Left cardiac atrium (tissue), 4 donors: ENCODE measurements at places on chromosomes 7 and 10. TPM values are rescaled to one million over a fixed set of nuclear protein-coding genes. Genes with fewer than 3 reads are reported as not detected.

GRCh38 chr7:83273699-83274098 is 111.0 kb upstream of the PCLO start:
- DNase-seq, result no peak

Gene CPXM2
- 17.0 TPM for total RNA-seq

- DNase-seq, result no peak
These were observed 7.2 kb upstream of the ADAM22 start for GRCh38 chr7:87926581-87927461.

DNA sequence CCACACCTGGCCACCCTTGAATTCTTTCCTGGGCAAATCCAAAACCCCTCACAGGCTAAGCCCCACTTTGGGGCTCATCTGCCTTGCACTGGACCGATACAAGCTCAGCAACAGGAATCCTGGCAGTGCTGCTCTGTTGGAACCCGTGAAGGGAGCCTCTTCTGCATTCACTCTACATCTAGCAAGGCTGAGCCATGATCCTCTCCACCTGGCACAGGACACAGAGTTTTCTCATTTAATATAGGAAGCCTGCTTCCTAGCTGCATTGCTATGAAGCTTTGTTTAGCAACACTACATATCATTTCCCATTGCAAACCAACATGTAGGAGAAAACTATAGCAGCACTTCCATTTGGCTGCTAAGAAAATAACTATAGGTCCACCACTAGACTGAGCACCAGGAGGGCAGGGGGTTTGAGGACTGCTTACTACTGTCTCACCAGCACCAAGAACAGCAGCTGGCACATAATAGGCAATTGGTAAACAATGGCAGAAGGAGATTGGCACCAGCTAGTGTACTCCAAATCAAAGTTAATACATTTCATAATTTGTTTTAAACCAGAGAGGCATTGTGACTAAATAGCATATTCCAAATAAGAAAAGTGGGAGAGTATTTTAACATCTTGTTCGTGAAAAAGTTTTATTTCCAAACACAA is 56.1 kb downstream of the CPVL start:
- no peak for DNase-seq

Gene CHAT
- total RNA-seq, result not detected

DNA sequence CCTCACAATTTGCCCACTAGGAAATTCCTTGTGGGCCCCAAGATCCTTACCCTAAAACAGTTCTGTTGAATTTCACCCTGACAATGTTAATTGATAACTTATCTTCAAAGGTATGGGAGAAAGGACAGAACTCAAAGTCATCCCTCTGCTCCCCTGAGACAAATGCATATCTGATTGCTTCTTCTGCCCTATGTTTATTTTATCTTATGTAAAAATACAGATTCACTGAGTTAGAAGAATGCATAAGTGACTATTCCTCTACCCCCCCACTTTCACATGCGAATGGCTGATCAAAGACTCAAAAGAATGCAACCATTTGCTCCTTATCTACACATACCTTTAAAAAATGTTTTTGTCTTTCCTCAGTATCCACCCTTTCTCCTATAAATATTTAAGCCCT is 235.7 kb upstream of the SEMA3C start:
- DNase-seq, result no peak

GRCh38 chr10:79629955-79630327 is 19.2 kb downstream of the SFTPA1 start:
- DNase-seq, result no peak

Gene SYNPO2L
- 219 TPM for total RNA-seq
